Natural killer cell treated with Interleukin-12 subunit alpha and Interleukin-12 subunit beta and Interleukin-15 and Interleukin-18, amount 100 ng/mL, for 72 hours (primary cell): ENCODE measurements at places on chromosomes 13 and 19.

DNA sequence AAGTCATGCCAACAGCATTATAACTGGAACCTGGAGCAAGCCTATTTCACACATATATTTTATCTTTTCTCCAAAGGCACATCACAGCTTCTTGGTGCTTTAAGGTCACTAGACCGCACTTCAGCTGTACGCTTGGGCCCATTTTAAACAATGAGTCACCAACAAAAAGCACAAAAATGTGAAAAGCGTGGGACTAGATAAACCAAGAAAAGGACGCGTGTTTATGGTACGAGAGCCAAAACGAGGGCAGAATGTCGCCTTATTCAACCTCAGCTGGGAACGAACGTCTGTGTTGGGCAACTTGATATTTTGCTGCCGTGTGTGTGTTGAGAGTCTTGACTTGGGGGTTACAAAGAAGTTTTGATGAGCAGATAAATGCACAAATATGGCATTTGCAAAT, 9.2 kb upstream of the EHD2 start:
- no peak for DNase-seq

GRCh38 chr19:11423164-11423790, 4.2 kb upstream of the RGL3 start:
- DNase-seq: peak; percentile 58

DNA sequence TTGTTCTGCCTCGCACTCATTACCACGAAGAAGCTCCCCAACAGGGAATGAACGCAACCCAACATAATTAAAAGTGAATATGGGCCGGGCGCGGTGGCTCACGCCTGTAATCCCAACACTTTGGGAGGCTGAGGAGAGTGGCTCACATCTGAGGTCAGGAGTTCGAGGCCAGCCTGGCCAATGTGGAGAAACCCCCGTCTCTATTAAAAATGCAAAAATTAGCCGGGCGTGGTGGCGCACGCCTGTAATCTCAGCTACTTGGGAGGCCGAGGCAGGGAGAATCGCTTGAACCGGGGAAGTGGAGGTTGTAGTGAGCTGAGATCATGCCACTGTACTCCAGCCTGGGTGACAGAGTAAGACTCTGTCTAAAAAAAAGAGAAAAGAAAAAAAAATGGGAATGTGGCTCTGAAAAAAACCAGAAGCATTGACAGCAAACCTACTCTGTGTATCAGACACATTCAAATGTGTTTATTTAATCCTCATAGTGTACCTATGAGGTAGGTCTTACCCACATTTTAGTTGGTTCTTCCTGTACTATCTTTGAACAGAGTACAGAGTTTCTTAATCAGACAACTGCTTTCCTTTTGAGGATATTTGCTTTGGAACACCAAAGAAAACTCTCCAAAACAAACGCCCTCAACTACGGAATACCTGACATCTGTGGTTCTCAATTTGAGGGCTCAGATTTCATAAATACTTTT, 70.0 kb downstream of the NUFIP1 start:
- no peak for DNase-seq

- no peak for DNase-seq
Measured at GRCh38 chr13:21557995-21558394, 46.0 kb downstream of the MICU2 start.

DNA sequence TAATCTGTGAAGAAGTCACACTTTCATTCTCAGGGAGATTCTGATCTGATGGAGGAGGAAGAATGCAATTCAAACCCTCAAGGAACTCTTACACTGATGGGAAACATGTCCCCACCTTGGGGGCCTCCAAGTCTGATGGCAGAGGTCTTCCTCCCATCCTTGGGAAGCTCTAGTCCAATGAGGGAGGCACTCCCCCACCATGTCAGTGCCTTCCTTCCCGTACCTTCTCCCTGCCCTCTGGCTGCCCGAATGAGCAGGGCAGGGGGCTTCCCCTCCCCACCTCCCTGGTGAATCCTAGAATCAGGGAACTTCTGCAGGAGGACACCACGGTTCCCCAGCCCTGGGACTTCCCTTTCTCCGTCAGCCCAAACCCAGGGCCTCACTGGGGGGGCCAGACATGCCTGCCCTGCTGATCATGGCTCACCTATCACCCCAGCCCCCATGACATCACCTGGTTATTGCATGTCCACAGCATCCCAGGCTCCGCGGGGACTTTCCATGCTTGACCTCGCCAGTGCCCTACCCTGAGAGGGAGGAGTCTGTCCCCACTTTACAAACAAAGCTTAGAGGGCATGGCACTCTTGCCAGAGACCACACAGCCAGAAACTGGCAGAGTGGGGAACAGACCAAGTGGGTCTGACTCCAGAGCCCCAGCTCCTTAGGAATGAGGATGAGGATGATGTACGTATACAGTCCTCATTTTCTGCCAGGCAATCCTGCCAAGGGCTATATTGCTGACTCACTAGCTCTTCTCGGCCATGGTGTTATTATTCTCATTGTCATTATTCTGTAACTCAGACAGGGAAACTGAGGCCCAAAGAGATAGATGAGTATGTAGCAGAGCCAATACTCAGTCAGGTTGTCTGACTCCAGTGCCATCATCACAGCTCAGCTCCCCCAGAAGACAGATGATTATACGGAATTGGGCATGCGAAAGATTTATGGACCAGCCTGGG, 9.6 kb upstream of the BCL3 start:
- no peak for DNase-seq

DNA sequence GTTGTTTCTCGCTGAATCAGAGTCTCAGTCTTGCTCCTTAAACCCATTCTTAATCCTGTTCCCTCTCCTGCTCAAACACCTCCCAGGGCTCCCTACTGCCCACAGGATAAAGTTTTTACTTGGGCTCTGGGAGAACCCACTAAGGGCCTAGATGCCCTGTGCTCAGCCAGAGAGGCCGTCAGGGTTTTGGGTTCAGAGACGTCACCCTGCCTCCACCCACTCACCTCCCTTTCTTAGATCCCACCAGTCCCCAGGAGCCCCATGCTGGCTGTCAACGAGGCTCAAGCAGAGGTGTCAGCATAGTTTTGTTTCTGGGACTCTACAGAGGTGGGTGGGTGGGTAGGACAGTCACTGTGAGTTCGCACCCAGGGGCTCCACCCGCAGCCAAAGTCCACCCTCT, 15.5 kb upstream of the CYP4F2 start:
- DNase-seq: no peak

DNA sequence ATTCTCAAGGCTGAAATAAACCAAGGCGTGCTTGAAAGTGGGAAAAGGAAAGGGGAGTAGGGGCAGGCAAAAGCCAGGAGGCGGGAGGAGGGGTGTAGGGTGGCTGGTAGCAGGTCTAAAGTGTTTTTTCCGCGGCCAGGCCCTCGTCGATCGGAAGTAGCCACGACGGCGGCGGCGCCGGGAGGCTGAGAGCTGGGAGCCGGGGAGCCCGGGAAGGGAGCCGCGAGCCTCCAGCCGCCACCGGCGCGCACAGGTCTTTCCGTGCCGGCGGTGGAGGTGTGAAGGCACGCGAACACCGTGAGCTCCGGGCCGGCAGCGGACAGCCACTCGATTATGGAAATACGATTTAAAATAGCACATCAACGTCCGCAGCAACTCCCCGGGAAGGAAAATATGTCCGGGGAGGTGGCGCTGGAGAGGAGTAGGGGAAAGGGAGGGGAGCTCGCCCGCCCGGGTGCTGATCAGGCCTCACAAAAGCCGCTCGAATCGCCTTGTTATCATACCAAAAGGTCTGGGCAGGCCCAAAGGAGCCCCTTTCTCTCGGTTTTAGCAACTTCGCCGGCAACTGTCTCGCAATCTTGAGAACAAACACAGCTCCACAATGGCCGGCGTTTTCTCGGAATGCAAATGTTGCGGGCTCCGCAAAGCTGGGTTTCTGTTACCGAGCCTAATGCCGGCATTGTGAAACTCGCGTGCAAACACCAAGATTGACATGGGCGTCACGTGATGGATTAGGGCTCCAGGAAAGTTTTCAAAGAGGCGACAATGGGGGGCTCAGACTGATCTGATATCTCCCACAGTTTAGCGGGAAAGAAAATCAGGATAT, 2.9 kb upstream of the PCDH8 start:
- DNase-seq: no peak

- no peak for DNase-seq
Measured at GRCh38 chr13:29162638-29163235, 342.6 kb downstream of the MTUS2 start.

GRCh38 chr13:35791184-35791851, 314.8 kb upstream of the MAB21L1 start:
- no peak for DNase-seq

GRCh38 chr13:49319951-49320350, 72.2 kb downstream of the CDADC1 start:
- DNase-seq: no peak

DNA sequence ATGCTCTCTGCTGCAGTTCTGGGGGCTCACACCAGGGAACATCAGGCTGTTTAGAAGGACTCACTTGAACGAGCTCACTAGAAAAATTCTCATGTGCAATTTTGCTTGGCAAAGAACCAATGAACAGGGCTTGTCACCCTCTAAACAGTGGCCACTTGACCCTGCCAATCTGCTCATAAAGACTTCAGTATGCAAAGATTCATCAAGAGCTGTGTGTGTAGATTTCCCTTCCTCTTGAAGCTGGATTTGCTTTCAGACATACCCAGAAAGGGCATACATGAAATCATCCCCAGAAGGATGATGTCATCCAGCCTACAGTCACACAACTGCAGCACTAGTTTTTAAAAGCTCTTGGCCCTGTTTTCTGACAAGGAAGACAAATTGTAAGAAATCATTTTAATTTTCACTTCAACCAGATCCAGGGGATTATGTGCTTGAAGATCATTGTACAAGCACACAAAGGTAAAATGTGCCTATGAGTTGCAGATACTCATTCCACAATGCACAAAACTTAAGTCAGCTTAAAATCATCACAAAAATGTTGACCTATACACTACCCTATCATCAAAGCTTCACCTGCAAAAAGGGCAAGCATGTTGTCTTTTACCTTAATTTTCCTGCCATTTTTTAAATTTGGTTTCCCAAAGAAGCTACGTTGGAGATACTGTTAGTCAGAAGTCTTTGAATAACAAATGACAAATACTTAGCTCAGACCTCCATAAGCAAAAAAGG, 5.2 kb upstream of the STK24 start:
- DNase-seq: no peak

GRCh38 chr19:43759515-43759914, 4.8 kb upstream of the SMG9 start:
- no peak for DNase-seq

DNA sequence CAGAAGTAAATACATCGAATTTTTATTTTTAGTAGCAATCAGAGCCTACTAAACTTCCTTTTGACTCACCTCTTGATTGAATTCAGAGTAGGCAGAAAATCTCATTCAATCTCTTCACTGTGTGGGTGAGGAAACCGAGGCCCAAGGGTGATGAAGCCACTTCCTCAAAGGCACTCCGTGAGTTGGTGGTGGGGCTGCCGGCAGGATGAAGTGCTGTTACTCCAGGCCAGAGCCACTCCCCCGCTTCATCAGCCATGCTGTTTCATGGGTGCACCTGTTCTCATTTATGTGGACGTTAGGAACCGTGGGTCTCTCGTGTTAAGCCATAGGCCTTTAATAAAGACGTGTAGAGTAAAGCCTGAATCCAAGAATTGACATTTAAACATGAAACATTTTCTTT, 13.2 kb downstream of the ING1 start:
- DNase-seq: peak; percentile 88

DNA sequence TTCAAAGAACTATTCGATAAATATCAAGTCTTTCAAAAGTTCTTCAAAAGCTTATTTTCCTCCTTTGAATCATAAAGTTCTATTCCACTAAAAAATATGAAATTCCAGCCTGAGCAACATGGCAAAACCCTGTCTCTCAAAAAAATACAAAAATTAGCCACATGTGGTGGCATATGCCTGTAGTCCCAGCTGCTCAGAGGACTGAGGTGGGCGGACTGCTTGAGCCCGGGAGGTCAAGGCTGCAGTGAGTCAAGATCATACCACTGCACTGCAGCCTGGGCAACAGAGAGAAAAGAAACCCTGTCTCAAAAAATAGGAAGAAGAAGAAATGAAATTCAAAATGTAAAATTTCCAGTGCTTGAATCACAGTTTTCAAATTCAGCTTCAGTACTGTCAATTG, 24.6 kb downstream of the CAB39L start:
- DNase-seq: no peak

DNA sequence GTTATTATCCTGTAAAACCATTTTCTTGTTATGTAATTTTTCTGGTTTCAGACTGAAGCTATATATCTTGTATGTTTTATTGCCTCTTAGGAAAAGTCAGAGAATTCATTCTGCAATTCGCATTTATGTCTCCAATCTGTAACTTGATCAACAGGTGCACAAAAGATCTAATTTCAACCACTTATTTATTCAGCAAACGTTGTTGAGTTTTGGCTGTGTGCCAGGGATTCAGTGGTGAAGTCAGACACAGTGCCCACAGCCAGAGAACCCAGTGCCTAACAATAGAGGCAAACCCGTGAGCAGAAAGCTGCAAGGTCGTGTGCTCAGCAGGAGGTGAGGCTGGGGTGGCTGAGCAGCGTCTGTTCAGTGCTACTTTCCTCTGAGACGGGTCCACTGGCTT, 119.5 kb upstream of the MCF2L start:
- DNase-seq: no peak

- DNase-seq: no peak
Measured at GRCh38 chr13:49779721-49780120, 12.8 kb downstream of the KPNA3 start.

DNA sequence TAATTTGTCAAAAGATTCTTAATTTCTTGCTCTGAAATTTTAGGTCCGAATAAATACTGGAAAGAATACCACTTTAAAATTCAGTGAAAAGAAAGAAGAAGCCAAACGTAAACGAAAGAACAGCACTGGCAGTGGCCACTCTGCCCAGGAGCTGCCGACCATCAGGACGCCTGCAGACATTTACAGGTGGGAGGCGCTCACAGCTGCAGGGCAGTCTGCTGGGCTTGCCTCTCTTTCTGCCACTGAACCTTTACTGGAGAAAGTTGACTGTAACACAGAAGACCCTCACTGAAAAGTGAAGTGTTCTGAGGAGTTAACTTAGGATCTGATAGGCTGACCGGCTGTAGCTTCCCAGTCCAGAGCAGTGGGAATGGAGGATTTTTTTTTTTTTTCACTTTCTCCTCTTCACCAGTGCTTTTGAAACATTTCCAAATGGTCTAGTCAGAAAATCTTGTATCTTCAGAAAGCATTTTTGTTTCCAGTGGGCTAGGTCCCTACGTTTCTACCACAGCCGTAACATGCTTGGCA, 69.1 kb downstream of the URI1 start:
- no peak for DNase-seq

GRCh38 chr19:58407658-58408151, 744 bp upstream of the ZNF584 start:
- DNase-seq: no peak
